Urothelium cell line (cell line): ENCODE measurements at places on chromosomes 5 and 9.
A peak's percentile ranks its signal among the peaks of the same experiment; 100 is the strongest.

DNA sequence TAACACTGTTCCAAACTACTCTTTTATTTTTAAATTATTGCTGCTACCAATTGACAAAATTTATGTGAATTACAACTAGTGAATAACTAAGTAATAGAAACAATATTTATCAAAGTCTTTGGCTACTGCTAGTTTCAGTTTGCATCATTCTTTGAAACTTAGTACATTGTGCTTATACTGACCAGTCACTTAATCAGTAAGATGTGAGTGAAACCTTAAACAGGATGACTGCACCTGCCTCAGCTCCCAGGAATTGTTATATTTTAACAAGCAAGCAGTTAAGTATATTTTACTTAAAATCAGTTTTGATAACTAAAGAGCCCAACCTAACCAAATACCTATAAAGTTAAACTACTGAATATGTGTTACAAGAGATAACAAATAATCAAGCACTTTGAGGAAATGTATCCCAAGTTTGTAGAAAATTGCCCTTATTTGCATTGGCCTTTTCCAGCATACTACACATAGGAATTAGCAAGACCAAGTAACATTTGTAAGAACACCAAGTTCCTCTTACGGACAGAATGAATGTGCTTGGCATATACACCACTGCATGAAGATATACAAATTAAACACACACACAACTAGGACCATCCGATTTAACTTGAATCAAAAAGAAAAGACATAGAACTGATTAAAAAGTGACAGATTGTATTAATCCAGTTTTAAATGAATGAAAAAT is 545.5 kb upstream of the DAB2 start:
- DNase-seq: no peak

GRCh38 chr5:113451797-113452196 is 17.0 kb upstream of the TSSK1B start:
- no peak for DNase-seq

- DNase-seq: peak; percentile 9
These were observed 381.8 kb downstream of the ADGRV1 start for GRCh38 chr5:90940227-90940995.

- DNase-seq: no peak
These were observed 88.5 kb downstream of the FAM174A start for GRCh38 chr5:100623719-100624118.

- DNase-seq: no peak
These were observed 216.9 kb downstream of the AUH start for GRCh38 chr9:91144769-91145168.

- no peak for DNase-seq
These were observed 109.6 kb upstream of the SLCO6A1 start for GRCh38 chr5:102608414-102608813.

- DNase-seq: peak; percentile 20
These were observed 1.9 kb downstream of the NIM1K start for GRCh38 chr5:43193894-43194265.

- no peak for DNase-seq
These were observed 30.4 kb upstream of the UBTD2 start for GRCh38 chr5:172313915-172314314.

- DNase-seq: no peak
These were observed 5.6 kb upstream of the GZMA start for GRCh38 chr5:55096861-55097260.

DNA sequence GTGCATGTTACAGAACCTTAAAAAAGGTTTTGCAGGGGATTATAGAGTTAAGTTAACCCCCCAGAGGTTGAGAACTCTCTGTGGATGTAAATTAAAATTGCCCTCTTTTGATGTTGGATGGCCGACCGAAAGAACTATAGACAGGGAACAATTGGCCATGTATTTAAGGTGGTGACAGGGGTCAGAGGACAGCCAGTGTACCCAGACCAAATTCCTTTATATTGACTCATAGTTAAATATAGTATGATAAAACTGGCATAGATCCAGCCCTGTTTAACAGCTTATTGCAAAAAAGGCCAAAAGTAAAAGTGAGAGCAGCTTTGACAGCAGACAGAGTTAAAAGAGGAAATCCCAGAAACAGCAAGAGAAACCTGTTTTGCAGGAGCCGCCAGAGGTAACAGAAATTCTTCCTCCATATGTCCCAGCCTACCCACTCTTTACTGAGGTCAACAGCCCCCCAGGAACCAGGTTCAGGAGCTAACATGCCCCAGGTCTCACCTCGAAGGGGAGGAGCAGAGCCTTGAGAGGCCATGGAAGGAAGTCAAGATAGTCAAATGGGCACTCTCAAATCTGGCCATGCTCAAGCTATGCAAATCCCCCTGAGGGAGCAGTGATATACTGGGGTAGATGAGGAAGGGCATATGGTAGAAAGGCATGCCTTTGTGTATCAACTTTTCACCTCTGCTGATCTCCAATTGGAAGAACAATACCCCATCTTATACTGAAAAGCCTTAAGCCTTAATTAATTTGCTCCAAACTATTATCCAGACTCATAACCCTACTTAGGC is 156.4 kb upstream of the COX7C start:
- peak; percentile 8 for DNase-seq

DNA sequence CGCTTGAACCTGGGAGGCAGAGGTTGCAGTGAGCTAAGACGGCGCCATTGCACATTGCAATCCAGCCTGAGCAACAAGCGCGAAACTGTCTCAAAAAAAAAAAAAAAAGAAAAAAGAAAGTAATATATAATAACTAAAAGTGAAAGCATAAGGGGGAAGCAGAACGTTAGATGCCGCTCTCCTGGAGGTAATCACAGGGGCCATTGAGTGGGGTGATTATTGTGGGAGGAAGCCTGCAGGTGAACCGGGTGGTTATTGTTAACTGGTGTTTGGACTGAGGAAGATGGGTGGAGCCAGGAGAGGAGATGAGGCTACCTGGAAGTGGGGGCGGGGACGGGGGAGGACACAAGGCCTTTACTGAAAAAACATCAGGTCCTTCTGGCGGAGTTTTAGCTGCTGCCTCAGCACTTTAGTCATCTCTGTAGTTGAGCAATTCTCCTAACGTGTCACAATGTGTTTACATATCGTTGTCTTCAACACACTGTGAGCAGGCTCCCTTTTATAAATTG is 5.3 kb upstream of the TJP2 start:
- DNase-seq: peak; percentile 40

DNA sequence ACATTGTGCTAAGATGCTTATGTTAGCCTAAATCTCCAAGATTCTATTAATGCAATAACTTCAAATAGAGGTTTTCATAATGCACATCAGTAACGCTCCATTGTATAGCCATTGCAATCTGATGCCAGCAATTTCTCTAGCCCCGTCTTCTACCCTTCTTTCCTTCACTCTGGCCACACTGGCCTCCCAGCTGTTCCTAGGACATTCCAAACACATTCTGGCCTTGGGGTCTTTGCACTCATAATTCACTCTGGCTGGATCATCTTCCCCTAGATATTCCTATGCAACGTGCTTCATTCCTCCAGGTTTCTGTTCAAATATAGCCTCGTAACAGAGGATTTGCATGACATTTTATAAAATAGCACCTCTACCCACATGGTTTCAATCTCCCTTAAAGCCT is 23.3 kb downstream of the FAM81B start:
- no peak for DNase-seq

DNA sequence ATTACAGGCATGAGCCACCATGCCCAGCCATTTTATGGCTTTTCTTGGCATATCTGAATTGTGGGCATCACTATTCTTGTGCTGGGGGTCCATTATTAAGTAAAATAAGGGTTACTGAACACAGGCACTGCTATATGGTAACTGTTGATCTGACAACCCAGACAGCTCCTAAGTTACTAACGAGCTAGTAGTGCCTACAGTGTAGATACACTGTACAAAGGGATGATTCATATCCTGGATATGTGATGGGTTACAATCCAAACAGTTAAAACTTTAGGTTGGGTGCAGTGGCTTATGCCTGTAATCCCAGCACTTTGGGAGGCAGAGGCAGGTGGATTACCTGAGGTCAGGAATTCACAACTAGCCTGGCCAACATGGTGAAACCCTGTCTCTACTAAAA is 4.3 kb downstream of the CD14 start:
- peak; percentile 24 for DNase-seq

DNA sequence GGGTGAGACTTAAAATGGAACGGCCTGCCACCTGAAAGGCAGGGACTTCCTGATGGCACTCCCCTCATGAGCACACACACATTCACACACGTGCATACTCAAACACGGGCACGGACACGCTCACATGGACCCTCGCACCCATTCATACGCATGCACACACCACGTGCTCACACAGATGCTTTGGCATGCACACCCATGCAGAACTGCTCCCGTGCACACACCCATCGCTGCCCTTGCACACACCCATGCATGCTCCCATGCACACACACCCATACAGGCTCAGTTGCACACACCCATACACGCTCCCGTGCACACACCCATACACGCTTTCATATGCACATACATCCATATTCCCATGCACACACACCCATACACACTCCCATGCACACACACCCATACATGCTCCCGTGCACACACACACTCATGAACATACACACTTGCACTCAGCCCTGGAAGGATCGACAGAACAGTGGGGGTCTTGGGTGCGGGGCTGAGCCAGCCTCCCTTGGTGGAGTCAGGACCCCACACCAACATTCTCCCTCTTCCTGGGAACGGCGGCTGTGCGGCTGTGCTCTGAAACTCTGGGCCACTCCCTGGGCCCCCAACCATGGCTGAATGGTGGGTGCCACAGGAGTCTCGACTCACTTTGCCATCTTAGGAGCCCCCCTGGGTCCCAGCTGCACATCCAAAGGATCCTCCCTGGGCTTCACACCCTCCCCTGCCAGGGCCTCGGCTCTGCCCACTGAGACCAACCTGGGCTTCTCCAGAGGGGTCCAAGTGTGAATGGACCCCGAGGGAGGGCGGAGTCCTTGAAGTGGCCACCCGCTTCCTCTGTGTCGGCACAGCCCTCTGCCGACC is 115.2 kb downstream of the RXRA start:
- no peak for DNase-seq

GRCh38 chr9:100086097-100086635 is 12.6 kb downstream of the ERP44 start:
- no peak for DNase-seq

DNA sequence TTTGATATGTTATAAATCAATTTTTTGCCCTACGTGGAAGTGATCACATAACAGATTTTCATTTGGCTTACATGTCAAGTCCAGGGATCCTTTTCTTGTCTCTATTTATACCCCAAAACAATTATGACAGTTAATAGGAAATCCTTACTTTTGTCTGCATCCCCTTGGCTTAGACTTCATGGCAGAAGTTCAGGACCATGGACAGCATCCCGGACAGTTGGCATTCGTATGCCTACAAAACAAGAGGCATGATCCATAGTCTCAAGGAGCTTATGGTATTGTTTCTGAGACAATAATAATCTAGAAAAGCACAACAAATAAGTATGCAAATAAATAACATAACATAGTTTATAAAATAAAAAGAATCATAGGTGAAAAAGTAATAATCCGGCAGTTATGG is 214.3 kb upstream of the GRIA1 start:
- peak; percentile 41 for DNase-seq
